Gastrocnemius medialis (tissue), 4 donors: ENCODE measurements at places on chromosomes 6 and 20. TPM values are rescaled to one million over a fixed set of nuclear protein-coding genes. Genes with fewer than 3 reads are reported as not detected.

DNA sequence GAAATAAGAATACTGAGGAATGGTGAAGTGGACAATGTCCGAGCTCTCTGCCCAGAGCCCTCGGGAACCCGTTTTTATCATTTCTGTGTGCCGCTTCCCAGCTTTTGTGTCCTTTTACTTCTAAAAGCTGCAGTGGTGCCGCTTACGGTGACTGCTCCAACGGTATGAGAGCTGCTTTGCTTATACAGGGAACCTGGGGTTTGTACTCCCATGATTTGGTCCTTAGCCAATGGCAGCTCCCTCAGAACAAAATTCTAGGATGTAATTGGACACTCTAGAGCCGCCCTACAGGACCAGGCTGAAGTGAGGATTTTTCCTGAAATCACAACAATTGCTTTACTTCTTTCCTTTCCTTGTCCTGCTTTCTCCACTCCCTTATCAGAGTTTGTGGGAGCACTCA lies 24.2 kb upstream of the PCSK2 start:
- no peak for DNase-seq
- H3K27me3 ChIP-seq = no peaks in the 10 kb centered on the region
- no peak overlapping the region for H3K27ac ChIP-seq
- no peaks in the 10 kb centered on the region for H3K36me3 ChIP-seq
- no peaks in the 10 kb centered on the region for H3K4me1 ChIP-seq
- H3K4me3 ChIP-seq = no peak overlapping the region

YIPF3 gene
- total RNA-seq = 55.6 TPM

MCCD1 gene
- total RNA-seq = not detected

GRCh38 chr20:62519826-62520225 lies 44.0 kb upstream of the GATA5 start:
- no peak for DNase-seq
- H3K27ac ChIP-seq = no peak overlapping the region
- H3K27me3 ChIP-seq = no peaks in the 10 kb centered on the region
- no peaks in the 10 kb centered on the region for H3K36me3 ChIP-seq

GRCh38 chr6:71138376-71138775 lies 150.2 kb upstream of the OGFRL1 start:
- no peaks in the 10 kb centered on the region for H3K36me3 ChIP-seq
- no peak for DNase-seq
- H3K27me3 ChIP-seq = no peaks in the 10 kb centered on the region
- no peaks in the 10 kb centered on the region for H3K4me1 ChIP-seq
- no peak overlapping the region for H3K27ac ChIP-seq

GRCh38 chr20:46255440-46256104 lies 52.7 kb downstream of the CDH22 start:
- no peaks in the 10 kb centered on the region for H3K36me3 ChIP-seq
- no peak overlapping the region for H3K27ac ChIP-seq

ADAM33 gene
- 3.1 TPM for total RNA-seq

DNA sequence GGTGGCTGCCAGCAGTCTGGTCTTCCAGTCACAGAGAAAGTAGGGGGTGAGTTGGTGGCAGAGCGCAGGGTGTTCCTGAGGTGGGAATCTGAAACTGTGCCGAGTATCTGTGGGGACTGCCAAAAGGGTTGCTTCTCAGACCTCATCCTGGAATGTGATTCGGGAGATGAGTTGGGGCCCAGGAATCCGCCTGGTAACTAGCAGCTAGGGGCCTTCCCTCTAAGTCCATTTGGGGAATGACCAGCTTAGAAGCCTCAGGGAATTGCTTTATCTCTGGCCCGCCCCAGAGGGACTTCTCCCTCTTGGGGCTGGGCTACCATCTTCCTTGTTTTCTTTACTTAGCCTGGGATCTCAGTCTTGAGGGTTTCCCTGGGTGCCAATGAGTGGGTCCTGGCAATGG lies 49.6 kb downstream of the MOCS1 start:
- no peaks in the 10 kb centered on the region for H3K27me3 ChIP-seq
- no peaks in the 10 kb centered on the region for H3K36me3 ChIP-seq
- no peak overlapping the region for H3K4me3 ChIP-seq
- peaks cover 38% of the 10 kb centered on the region for H3K4me1 ChIP-seq

GRCh38 chr6:125957845-125958244 lies 1.3 kb downstream of the HINT3 start:
- H3K27ac ChIP-seq = peak overlapping the region; percentile 93
- H3K36me3 ChIP-seq = no peaks in the 10 kb centered on the region
- no peak for DNase-seq
- H3K27me3 ChIP-seq = no peaks in the 10 kb centered on the region
- H3K4me3 ChIP-seq = peak overlapping the region; percentile 81

DNA sequence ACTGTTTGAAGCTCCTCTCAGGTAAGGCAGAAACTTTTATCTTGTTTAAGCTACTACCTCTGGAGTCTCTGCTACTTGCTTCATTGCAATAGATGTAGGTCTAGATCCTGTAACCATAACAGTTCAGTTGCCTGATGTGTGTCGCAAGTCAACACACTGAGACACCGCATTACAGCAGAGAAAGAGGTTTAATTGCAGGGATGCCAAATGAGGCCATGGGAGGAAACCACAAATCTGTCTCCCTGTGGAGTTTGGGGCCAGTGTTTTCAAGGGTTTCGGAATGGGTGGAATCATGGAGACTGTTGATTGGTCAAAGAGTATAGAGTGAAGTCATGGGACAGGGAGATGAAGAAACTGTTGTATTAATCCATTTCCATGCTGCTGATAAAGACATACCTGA lies 57.1 kb upstream of the RBM24 start:
- no peaks in the 10 kb centered on the region for H3K27me3 ChIP-seq
- no peak overlapping the region for H3K27ac ChIP-seq
- H3K4me1 ChIP-seq = no peaks in the 10 kb centered on the region
- H3K36me3 ChIP-seq = no peaks in the 10 kb centered on the region

- no peak overlapping the region for H3K4me3 ChIP-seq
- H3K36me3 ChIP-seq = no peaks in the 10 kb centered on the region
- DNase-seq = no peak
- no peaks in the 10 kb centered on the region for H3K4me1 ChIP-seq
- no peak overlapping the region for H3K27ac ChIP-seq
Measured at GRCh38 chr20:57065646-57066045, 200.8 kb downstream of the BMP7 start.

GRCh38 chr6:52570291-52570700 lies 6.6 kb downstream of the TRAM2 start:
- H3K27ac ChIP-seq = no peak overlapping the region
- no peak overlapping the region for H3K4me3 ChIP-seq
- H3K27me3 ChIP-seq = no peaks in the 10 kb centered on the region
- no peaks in the 10 kb centered on the region for H3K36me3 ChIP-seq
- H3K4me1 ChIP-seq = peaks cover 56% of the 10 kb centered on the region

WFDC13 gene
- total RNA-seq = not detected

DNA sequence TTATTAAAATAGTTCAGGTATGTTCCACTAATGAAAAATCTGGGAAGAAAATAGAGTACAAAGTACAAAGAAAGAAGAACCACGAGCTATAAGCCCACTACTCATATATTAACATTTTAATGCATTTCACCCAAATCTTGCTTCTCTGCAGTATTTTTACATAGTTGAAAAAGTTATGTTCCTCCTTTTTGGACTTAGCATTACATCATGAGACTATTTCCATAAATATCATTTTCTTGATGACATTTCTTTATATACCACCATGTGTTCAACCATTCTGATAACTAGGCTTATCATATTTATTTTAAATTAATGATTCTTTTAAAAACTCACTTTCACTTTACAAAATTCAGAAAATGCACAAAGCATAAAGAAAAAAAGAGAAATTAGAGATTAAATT lies 3.0 kb downstream of the IPCEF1 start:
- DNase-seq = no peak
- no peaks in the 10 kb centered on the region for H3K36me3 ChIP-seq
- H3K27me3 ChIP-seq = no peaks in the 10 kb centered on the region
- H3K27ac ChIP-seq = no peak overlapping the region
- no peaks in the 10 kb centered on the region for H3K4me1 ChIP-seq
- no peak overlapping the region for H3K4me3 ChIP-seq

VSX1 gene
- total RNA-seq = not detected

CALHM5 gene
- 0.98 TPM for total RNA-seq

DNA sequence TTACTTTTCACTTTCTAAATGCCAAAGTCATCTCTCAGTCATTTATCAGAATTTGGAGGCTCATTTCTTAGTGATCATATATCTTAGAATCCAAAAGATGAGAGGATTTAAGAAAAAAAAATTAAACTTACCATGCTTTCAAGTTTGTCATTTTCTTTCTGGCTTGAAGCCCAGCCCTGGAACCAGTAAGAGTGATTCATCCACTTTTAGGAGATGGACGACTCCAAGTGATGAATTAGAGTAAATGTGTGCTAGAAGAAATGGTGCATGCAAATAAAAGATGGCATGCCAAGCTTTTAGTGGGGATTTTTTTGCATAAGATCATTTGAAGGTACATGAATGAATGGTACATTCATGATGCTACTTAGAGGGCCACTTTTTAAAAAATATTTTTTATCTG lies 20.1 kb downstream of the PLCB1 start:
- no peaks in the 10 kb centered on the region for H3K36me3 ChIP-seq
- peak overlapping the region; percentile 53 for H3K27ac ChIP-seq
- no peak for DNase-seq
- H3K27me3 ChIP-seq = no peaks in the 10 kb centered on the region
- H3K4me3 ChIP-seq = no peak overlapping the region
